ENCODE measurements at places on chromosomes 12 and 14. TPM values are rescaled to one million over a fixed set of nuclear protein-coding genes. Genes with fewer than 3 reads are reported as not detected.

BBOF1 gene
- 12.8 TPM for total RNA-seq

TUNAR gene
- 0.09 TPM for total RNA-seq

GRCh38 chr12:108479364-108480070, 35.6 kb upstream of the FICD start:
- DNase-seq: no peak

DNA sequence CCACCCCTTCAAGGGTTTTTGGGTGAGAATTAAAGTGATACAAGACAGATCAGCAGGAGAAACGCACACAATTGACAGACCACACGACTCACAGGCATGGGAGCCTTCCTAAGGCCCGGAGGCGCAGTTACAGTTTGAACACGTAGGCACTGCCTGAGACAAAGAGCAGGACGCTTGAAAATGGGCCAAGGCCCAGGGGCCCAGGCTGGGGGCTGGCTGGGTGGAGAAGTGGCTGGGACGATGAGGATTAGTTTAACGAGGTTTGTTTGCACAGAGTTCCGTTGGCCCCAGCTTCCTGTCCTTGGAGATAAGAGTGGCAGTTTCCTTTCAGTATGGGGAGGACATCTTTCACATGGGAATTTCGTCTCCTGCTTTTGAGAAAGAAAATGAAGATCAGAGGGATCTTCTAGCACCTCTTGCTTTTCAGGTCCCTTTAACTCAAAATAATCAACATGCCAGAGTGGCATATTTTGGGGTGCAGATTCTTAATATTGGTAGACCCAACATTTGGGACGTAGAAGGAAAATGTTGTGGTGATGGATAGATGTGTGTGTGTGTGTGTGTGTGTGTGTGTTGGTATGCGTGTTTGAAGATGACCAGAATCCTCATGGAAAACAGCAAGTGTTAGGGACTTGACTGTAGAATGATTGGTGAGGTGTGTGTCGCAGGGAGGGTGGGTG, 44.6 kb downstream of the DLK1 start:
- no peak for DNase-seq

GRCh38 chr14:49754570-49755097, 13.3 kb upstream of the KLHDC2 start:
- DNase-seq: no peak

DNA sequence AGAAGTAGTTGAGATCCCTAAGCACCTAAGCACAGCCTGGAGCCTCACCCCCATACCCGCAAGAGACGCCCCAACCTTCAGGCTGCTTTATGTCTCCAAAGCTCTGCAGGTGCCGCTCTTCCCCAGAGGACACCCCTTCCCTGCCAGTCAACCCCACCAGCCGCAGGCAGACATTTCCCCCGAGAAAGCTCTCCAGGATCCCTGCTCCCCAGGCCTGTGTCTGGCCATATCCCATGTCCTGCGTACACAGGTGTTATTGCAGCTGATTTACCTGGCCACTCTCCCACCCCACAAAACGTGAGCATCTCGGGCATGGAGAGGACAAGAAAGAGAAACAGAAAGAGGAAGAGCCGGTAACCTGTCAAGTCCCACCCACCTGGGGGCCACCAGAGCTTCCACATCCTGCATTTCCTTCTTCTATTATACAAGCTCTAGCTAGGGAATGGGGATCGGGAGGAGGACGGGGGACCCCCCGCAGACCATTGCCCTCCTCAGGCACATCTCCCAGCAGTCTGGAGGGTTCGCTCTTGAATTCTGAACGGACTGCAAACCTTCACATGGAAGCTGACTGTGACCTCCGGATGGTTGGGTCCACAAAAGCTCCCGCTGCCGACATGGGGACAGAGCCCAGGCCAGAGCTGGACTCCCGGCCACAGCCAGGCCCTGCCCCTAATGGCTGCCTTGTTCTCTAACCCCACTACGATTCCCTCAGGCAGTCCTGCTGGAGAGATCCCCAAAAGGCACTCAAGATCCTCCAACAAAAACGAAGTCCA, 17.6 kb downstream of the CCDC88C start:
- no peak for DNase-seq
